Lung microvascular endothelial cell (primary cell): ENCODE measurements at places on chromosomes 5 and 9.

GRCh38 chr9:95515272-95516113 is 1.3 kb downstream of the PTCH1 start:
- peak; percentile 47 for DNase-seq

DNA sequence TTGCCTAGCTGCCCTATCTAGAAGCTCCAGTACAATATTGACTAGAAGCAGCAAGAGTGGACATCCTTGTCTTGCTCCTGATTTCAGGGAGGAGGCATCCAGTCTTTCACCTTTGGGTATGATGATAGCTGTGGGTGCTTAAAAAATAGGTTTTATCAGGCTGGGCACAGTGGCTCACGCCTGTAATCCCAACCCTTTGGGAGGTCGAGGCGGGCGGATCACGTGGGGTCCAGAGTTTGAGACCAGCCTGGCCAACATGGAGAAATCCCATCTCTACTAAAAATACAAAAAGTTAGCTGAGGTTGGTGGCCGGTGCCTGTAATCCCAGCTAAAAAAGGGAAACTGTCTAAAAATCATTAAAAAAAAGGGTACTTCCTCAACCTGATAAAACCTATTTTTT is 2.0 kb upstream of the CAMSAP1 start:
- no peak for DNase-seq

- DNase-seq = no peak
These were observed 38.8 kb upstream of the ANKRD33B start for GRCh38 chr5:10525124-10525495.

- DNase-seq = no peak
These were observed 35.3 kb upstream of the HSPA9 start for GRCh38 chr5:138610415-138610917.

DNA sequence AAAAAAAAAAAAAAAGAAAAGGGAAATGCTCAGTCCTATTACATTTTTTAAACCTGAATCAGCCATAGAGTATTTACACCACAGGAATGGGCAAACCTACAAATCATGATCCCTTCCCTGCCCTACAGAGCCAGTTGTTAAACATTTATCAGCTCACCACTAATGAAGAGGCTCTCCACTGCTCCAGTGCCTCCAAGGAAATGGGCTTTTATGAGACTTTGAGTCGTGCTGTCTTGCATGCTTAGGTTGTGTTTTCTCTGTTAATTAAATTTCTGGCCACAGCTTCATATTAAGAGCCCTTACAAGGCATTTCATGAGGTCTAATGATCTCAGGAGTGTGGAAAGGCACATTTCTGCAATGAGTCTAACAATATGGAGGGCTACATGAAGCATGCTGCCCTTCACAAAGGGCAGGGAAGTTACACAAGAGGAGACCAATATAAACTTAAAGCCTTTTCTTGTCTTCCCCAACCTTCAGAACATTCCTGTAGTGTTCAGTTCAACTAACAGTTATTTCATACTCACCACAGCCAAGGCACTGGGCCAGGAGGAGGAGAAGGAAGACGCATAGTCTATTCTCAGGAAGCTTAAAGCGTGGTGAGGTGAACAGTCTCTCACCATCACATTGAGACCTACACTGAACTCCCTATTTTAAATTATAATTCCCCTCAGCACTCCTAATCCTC is 140.1 kb upstream of the ABCA1 start:
- DNase-seq = no peak
